Stimulated activated CD4-positive, alpha-beta T cell treated with anti-CD3 and anti-CD28 coated beads, TNF-alpha, amount 100 ng/mL, for 48 hours (primary cell): ENCODE measurements at places on chromosomes 11 and 22.

DNA sequence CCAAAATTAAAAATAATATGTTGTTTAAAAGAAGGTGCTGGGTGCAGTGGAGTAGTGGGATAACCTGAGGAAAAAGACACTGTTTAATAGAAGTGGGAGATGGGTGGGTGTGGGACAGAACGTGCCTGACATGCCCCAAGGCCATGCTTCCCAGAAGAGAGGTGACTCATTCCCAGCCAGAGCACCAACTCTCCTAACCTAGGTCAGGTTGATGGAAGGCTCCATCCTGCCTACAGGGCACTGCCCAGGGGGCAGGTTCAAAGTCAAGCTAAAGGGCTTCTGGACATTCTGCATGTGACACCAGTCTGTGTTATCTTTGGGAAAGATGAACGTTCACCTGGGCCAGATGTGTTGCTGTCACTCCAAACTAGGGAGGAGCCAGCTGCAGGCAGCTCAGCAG is 453.1 kb downstream of the SOX6 start:
- no peak for DNase-seq

DNA sequence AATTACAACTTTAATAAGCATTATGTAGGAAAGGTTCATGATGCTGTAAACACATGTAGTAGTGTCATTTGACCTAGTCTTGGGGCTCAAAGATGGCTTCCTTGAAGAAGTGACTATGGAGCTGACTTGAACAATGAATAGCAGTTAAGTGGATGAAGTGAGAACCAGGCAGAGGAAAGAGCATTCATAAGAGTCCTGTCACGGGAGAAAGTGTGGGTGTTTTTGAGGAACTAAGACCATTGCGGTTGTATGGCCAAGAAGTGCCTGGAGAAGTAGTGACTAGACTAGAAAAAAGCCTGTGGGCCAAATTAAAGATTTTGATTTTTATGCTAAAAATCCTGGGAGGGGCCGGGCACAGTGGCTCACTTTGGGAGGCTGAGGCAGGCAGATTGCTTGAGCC is 7.2 kb upstream of the IL18BP start:
- DNase-seq = no peak

- DNase-seq = no peak
These were observed 785 bp downstream of the WT1 start for GRCh38 chr11:32434356-32435151.

DNA sequence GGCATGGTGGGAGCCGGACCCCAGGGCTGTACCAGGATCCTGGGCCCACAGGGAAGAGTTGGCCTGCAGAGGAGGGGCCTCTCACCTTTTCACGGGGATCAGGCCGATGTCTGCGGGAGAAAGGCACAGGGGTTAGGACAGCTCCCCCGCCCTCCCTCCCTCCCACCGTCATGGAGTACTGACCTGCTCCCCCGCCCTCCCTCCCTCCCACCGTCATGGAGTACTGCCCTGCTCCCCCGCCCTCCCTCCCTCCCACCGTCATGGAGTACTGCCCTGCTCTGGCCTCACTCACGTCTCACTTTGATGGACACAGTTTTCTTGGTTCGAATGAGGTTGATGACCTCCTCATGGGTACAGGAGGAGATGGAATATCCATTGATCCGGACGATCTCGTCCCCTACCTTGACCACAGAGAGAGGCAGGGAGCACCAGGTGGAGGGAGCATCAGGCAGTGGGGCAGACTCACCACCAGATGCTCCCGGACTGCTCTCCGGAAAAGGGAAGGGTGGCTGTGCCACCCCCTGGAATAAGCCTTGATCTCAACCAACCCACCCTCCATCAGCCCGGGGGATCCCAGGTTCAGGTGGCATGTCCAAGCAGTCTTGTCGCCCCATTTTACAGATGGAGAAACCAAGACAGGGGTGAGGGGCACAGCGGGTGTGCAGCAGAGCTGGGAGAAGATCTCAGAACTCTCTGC is 17.1 kb downstream of the USH1C start:
- DNase-seq = no peak
